ENCODE measurements at places on chromosomes 12 and 14.

DNA sequence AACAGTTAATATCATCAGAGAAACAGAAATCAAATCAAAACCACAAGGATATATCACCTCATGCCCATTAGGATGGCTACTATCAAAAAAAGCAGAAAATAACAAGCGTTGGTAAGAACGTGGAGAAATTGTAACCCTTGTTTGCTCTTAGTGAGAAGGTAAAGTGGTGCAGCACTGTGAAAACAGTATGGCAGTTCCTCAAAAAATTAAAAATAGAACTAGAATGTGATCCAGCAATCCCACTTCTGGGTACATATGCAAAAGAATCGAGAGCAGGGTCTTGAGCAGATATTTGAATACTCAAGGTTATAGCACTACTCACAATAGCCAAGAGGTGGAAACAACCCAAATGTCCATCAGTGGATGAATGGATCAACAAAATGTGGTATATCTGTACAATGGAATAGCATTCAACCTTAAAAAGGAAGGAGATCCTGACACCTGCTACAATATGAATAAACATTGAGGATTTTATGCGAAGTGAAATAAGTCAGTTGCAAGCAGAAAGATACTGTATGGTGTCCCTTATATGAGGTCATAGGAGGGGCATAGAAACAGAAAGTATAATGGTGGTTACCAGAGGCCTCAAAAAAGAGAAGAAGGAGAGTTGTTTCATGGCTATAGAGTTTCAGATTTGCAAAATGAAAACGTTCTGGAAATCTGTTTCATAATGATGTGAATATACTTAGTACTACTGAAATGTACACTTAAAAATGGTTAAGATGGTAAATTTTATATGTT is 131.0 kb upstream of the EEA1 start:
- no peak for DNase-seq

- DNase-seq: no peak
These were observed 172.4 kb downstream of the EMP1 start for GRCh38 chr12:13368971-13369370.

- DNase-seq: no peak
These were observed 110.1 kb downstream of the SAMD4A start for GRCh38 chr14:54676812-54677708.

DNA sequence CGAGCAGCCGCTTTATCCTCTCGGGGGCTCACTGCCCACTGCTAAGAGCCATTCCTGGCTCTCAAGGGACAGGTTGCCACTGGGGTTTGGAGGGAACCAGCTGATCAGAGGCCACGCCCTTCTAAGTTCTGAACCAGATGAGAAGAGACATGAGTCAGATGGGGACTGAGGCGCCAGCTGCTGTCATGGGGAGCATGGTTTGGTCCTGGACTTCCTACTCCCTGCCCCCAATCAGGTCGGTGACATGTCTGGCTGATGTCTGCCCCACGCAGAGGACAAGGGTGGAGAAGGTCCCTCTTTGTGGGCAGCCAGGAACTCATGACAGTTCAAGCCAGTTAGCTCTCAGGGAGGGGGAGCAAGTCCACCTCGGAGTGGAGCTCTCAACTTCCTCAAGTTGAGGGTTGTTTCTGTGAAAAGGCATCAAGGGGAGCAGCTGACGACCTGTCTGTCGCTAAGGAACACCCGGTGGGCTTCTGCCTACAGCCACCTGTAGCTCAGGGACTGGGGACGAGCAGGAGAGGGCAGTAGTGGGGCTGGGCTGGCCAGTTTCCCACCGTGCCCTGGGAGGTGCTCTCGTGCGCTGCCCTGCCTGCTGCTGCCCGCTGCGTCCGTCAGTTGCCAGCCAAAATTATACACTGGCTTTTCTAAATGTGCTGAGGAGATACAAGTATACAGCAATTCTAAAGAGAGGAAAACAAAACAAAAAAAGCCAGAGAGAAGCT is 20.5 kb downstream of the PSMC1 start:
- no peak for DNase-seq

- DNase-seq: no peak
These were observed 550 bp downstream of the GNG2 start for GRCh38 chr14:51860825-51861499.

- DNase-seq: no peak
These were observed 104.6 kb upstream of the PWP1 start for GRCh38 chr12:107580750-107581618.

Measured in activated CD8-positive, alpha-beta memory T cell treated with anti-CD3 and anti-CD28 coated beads for 1 hour (primary cell).